ENCODE measurements at places on chromosomes 13 and 19.
A peak's percentile ranks its signal among the peaks of the same experiment; 100 is the strongest.

- DNase-seq: no peak
These were observed 1287.7 kb downstream of the SLITRK5 start for GRCh38 chr13:88958821-88959220.

GRCh38 chr19:57190301-57190700, 999 bp upstream of the ZNF264 start:
- no peak for DNase-seq

DNA sequence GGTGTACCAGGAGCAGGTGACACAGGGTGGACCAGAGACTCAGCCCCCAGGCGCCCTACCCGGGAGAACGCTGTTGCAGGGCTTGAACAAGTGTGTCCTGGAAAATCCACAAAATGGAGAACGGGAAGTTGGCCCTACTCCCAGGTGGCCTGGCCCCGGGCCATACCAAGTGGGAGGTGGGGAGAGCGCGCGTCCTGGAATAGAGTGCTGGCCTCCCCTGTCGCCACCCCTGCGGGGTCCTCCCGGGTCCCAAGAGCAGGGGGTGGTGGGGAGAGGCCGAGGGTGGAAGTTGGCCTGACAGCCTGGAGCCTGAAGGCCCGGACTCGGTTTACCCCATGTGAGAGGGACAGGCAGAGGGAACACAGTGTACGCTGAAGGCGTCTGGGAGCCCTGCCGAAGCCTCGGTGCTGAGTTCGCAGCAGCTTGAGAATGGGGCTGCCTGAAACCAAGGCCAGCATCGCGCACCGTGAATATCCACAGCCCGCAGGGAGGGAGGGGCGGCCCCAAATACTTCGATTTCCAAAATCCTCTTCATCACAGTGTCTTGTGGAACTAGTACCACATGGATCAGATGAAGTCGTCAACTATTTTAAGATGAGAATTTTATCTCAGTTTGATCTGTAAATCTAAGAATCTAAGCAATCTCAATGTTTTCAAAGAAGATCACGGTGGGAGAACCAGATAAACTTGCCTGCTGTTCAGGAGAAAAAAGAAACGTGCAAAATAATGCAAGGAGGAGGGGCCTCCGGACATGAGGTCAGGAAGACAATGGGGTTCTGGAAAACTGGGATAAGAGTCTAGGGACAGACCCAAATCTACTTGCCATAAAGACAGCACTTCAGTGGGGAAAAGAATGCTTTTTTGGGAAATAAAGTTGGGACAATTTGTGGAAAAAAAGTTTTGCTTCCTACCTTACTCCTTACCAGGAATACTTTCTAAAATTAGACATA, 10.4 kb upstream of the KLF16 start:
- no peak for DNase-seq

GRCh38 chr13:79917628-79918027, 423.3 kb downstream of the SPRY2 start:
- no peak for DNase-seq

GRCh38 chr19:30799865-30800755, 427.9 kb downstream of the ZNF536 start:
- peak; percentile 27 for DNase-seq

DNA sequence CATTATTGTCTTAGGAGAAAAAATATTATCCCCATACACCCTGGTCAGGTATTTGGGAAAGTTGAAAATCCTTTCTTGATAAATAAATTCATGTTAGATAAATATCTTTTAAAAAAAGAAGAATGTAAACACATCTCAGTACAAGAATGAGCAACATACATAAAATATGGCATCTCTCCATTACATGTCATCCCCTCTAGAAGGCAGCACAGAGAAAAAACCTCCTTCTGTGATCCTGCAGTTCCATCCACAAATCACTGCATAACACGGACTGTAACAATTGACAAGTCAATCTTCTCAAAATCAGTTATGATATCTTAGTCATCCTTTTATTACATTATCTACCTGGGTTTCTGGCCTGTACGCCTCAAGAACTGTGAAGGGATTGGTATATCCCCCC, 683.9 kb upstream of the KLHL1 start:
- no peak for DNase-seq

GRCh38 chr13:78478183-78478582, 125.2 kb downstream of the POU4F1 start:
- no peak for DNase-seq

GRCh38 chr19:48290771-48291488, 21.0 kb downstream of the ZNF114 start:
- DNase-seq: peak; percentile 95

GRCh38 chr13:23344931-23345595, 88.4 kb downstream of the SACS start:
- no peak for DNase-seq

- DNase-seq: no peak
These were observed 299.7 kb downstream of the DLEU7 start for GRCh38 chr13:50543782-50544181.

- DNase-seq: peak; percentile 61
These were observed 823 bp downstream of the DOCK6 start for GRCh38 chr19:11261431-11261970.

DNA sequence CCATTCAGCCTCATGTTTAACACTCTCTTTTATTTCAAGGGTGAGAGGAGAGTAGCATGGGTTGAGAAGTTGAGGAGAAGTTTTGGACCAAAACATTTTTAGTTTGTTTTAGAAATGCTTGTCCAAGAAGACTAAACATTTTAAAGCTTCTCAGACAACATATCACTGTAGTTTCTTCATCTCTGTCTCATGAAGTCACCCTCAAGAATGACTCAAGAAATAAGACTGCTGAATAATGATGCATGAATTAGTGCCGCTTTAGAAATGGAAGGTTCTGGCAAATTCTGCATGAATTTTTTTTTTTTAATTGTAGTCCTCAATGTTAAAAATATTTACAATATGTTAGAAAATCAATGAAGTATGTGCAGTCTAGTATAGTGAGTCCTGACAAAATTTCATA, 422.7 kb upstream of the ARGLU1 start:
- no peak for DNase-seq

DNA sequence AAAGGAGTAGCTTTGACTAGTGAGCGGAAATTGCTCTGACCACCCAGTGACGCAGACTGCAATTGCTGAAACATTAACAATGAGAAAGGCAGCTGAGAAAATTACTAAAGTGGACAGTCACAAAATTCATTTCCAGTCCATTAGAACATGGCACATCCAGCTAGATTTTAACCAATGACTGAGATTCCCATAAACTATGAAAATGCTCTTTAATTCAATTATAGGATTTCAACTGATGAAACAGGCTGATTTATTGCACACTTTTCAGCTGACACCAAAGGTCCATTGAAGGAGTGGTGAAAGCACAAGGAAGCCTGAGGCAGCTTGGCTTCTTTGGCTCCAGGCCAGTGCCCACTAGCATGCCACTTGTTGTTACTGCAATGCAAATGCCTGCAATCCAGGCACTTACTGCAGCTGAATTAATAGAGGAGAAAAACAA, 933.4 kb downstream of the SLITRK6 start:
- no peak for DNase-seq

DNA sequence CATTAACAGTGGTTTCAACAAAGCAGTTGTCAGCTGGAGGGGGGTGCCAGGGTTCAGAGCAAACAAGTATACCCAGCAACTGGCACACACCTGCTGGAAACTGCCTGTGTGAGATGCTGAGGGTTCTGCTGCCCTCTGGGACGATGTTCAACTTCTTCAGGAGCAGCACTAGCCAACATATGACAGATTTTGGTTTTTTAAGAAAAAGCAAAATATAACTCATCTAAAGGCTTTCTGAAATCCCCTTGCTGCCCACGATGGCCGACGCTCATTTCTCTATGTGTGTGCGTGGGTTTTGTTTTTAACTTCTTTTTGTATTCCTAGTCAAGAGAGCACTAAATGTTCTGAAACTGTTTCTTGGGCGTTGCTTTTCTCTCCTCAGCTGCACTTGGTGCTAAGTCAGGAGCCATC, 79.9 kb downstream of the MRPL57 start:
- no peak for DNase-seq

- no peak for DNase-seq
These were observed 1.6 kb upstream of the CLPP start for GRCh38 chr19:6359568-6360341.

- peak; percentile 99 for DNase-seq
These were observed 8.6 kb downstream of the LTBP4 start for GRCh38 chr19:40609561-40610395.

DNA sequence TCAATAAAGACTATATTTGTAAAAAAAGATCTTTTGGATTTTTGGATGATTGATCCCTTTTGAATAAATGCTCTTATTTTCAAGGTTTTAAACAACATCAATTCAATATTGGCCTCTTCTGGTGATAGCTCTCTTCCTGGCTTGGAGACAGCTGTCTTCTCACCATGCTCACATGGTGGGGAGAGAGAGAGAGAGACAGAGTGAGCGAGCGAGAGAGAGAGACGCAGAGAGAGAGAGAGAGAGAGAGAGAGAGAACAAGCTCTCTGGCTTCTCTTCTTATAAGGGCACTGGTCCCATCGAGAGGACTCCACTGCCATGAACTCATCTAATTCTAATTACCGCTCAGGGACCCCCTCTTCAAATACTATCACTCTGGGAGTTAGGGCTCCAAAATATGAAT, 32.1 kb upstream of the FARP1 start:
- no peak for DNase-seq

Measured in H1 (cell line).